ENCODE measurements at places on chromosomes 2 and 18.
A peak's percentile ranks its signal among the peaks of the same experiment; 100 is the strongest.

- no peak for DNase-seq
These were observed 427.9 kb downstream of the TXNL1 start for GRCh38 chr18:56210520-56210919.

GRCh38 chr2:12302140-12302539 lies 414.6 kb upstream of the TRIB2 start:
- no peak for DNase-seq

DNA sequence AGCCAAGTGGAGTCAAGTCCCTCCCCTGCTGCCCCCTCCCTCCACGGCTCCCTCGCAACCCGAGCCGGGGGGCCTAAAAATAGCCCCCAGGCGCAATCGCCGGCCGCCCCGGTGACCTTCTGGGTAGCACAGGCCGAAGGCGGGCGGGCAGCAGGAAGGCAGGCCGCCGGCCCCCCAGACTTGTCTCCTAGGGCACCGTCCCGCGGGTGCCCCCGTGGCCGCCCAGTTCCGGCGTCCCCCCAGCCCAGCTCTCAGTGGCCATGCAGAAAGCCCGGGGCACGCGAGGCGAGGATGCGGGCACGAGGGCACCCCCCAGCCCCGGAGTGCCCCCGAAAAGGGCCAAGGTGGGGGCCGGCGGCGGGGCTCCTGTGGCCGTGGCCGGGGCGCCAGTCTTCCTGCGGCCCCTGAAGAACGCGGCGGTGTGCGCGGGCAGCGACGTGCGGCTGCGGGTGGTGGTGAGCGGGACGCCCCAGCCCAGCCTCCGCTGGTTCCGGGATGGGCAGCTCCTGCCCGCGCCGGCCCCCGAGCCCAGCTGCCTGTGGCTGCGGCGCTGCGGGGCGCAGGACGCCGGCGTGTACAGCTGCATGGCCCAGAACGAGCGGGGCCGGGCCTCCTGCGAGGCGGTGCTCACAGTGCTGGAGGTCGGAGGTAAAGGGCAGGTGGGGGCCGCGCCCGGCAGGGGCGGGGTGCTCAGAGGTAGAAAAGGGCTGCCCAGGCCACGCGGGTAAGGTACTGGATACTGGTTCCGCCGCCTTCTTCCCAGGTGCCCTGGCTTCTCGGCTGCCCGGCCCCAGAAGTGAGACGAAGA lies at the start of gene SPEG:
TSS of gene SPEG (plus strand) at position 126 of the 808 bp plus-strand sequence. CDS start at position 261, 135 bp downstream.
- DNase-seq, result no peak

- peak; percentile 81 for DNase-seq
These were observed 213.4 kb downstream of the NEDD4L start for GRCh38 chr18:58257461-58257860.

DNA sequence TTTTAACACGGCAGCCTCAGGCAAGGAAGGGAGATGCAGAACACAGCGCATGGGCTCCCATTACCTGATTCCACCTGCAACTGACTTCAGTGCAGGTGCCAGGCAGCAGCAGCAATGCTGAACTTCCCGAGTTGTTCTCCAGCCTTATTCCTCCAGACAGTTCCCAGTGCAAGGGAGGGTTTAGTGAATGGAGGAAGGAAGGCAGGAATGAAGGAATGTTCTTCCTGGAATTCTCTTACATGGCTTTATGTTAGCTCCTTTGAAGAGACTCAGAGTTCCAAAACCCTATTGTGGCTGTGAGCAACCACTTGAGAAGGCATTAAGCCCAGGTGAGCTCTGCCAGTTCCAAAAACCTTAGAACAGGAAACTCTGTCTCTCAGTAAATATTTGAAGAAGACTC lies 45.5 kb downstream of the SERPINB7 start:
- no peak for DNase-seq

GRCh38 chr2:16256601-16257321 lies 316.4 kb downstream of the MYCN start:
- DNase-seq, result no peak

DNA sequence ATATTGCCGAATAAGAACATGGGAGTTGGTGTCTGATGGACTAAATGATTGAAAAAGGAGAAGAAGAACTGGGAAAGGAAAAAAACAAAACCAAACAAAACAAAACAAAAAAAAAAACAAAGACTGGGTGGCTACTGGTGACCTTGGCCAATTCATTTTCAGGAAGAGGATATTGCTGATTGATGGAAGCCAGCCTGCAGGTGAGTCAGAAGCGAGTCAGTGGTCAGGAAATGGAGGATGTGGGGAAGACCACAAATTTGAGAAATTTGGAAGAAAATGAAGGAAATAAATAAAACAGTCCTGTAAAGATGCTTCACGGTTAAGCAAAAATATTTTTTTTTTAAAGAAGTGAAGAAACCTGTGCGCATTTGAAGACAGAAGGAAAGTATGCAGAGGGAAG lies 296.9 kb downstream of the ZNF521 start:
- no peak for DNase-seq

- no peak for DNase-seq
These were observed 446.5 kb downstream of the BCL11A start for GRCh38 chr2:60106836-60107529.

DNA sequence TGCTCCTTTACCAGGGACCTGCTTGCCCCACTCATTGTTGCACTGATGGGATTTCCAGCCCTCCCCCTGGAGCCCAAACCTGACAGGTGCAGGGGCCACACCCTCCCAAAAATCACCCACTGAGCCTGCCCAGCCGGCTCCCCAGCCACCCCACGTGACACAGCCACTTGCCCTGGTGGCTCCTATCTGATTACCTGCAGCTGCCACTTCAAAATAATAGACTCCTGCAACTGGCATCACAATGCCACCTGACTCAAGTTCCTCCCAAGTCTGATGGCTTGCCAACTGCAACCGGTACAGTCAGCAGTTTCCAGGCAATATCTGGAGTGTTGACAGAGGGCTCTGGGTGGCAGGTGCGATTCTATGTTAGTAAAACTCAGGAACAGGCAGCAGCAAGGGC lies 66.2 kb downstream of the CRACDL start:
- peak; percentile 49 for DNase-seq

GRCh38 chr2:146844226-146844990 lies 1000.4 kb upstream of the ACVR2A start:
- DNase-seq, result peak; percentile 86

DNA sequence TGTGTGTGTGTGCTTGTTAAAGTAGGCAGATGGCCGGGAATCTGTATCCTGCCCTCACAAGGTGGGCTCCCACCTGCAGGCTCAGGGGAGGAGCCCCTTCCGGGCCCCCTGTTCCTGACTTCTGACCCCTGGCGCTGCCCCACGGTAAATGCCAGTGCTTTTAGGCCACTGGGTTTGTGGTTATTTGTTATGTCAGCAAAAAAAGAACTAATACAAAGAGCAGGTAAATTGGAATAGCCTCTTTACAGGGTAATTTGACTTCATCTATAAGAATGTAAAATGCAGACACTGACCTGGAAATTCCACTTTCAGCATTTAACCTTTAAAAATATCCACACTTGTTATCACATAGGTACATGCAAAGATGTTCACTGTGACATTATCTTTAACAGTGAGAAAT lies 44.2 kb downstream of the RTP5 start:
- DNase-seq, result no peak

- no peak for DNase-seq
These were observed 21.0 kb downstream of the PAX8 start for GRCh38 chr2:113257516-113258264.

DNA sequence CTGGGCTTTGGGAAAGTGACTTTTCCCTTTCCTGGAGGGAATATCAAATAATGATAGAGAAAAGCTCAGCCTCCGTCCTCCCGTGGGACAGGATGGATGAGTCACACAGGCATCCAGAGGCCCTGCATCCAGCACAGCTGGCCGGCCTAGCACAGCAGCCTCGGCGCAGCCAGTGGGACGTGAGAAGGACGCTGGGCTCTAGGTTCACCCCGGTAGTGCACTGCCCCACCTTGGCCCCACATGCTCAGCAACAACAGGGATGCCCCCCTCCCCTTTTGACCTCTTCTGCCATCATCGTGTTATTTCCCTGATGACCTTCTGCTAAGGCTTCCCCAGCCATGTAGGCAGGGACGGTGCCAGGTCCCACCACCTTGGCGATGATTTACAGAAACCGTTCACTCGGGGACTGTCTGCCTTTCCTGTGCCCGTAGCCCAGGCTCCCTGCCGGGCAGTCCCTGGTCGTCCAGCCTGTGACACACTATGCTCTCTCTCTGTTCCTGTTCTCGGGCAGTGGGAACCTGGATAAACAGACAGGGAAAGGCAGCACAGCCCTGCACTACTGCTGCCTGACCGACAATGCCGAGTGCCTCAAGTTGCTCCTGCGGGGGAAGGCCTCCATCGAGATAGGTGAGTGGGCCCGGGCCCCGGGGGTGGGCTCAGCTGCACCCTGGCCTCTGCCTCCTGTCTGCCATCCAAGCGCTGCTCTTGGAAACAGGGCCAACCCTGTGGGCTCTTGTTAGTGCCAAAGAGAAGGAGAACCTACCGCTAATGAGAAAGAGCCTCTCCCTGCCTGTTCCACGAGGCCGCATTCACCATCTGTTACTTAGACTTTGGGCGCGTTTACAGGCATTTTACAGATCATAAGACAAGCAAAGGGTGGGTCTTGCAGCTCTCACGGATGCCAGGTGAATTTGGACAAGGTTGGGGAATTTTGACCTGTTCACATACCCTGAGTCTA lies 44.6 kb downstream of the ITGB1BP1 start:
- DNase-seq, result peak; percentile 57

DNA sequence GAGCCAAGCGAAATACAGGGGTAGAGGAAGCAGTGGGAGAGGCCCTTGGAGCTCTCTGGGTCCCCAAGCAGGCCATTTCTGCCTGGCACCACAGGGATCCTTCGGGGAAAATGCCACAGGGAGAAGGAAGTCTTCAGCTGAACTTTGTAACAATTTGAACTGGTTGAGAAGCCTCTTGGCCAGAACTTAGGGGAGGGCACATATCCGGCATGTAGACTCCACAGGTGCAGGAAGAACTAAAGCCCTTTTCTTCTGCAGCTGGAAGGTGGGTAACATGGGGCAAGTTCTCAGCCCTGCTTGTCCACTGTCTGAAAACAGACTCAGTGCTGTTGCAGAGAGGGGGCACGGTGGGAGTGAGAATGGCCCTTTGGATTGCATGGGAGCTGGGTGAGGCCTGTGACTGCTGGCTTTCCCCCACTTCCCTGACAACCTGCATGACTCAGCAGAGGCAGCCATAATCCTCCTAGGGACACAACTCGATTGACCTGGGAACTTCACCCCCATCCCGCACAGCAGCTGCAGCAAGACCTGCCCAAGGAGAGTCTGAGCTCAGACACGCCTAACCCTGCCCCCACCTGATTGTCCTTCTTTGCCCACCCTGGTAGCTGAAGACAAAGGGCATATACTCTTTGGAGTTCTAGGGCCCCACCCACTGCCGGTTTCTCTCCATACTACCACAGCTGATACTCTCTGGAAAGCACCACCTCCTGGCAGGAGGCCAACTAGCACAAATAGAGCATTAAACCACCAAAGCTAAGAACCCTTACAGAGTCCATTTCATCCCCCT lies 101.6 kb upstream of the FAM136A start:
- no peak for DNase-seq

GRCh38 chr2:180366481-180366880 lies 359.4 kb upstream of the CWC22 start:
- peak; percentile 78 for DNase-seq

GRCh38 chr2:2831633-2832032 lies 500.6 kb upstream of the MYT1L start:
- DNase-seq, result no peak

GRCh38 chr2:37862620-37863019 lies 62.5 kb upstream of the RMDN2 start:
- no peak for DNase-seq

Measured in renal cortical epithelial cell (primary cell).